ENCODE measurements at places on chromosomes 3 and 15. TPM values are rescaled to one million over a fixed set of nuclear protein-coding genes. Genes with fewer than 3 reads are reported as not detected.

Gene XYLB
- 2.8 TPM for total RNA-seq

Gene OSBPL10
- 3.7 TPM for total RNA-seq

Gene SLC9A9
- 0.20 TPM for total RNA-seq

Gene SCAANT1
- not detected for total RNA-seq

Gene CATSPER2
- total RNA-seq: 0.52 TPM

Gene GUCA1C
- not detected for total RNA-seq

Gene BCL2A1
- not detected for total RNA-seq

Gene IL20RB
- total RNA-seq: 6.4 TPM

Gene CCDC9B
- total RNA-seq: 4.0 TPM

Gene FOXB1
- not detected for total RNA-seq

Gene COLQ
- total RNA-seq: not detected

Gene ALPK3
- total RNA-seq: 1.1 TPM

Gene C3orf20
- 0.03 TPM for total RNA-seq

Gene PEAK1
- 22.3 TPM for total RNA-seq

Gene MAGEL2
- not detected for total RNA-seq

Gene CPB1
- total RNA-seq: not detected

Gene ANP32A
- 44.3 TPM for total RNA-seq

Gene CCDC50
- total RNA-seq: 65.4 TPM

Gene IL17RC
- total RNA-seq: 14.8 TPM

Gene MELTF
- total RNA-seq: 12.9 TPM

Gene VIPR1
- total RNA-seq: not detected

Gene GOLGA6D
- total RNA-seq: not detected

Gene DGKG
- total RNA-seq: 2.6 TPM

Gene CCR2
- not detected for total RNA-seq

Gene EAF2
- 0.66 TPM for total RNA-seq

Gene SNTN
- total RNA-seq: not detected

Gene AGBL1
- not detected for total RNA-seq

Gene PLA2G4E
- total RNA-seq: not detected

Gene TICRR
- total RNA-seq: 4.0 TPM

Gene SCAMP5
- total RNA-seq: 3.4 TPM

Gene GALNT15
- not detected for total RNA-seq

Gene ZBED2
- total RNA-seq: not detected

All from MG63 (cell line).